SJSA1 (cell line): ENCODE measurements at places on chromosomes 1 and 21. TPM values are rescaled to one million over a fixed set of nuclear protein-coding genes. Genes with fewer than 3 reads are reported as not detected.
A peak's percentile ranks its signal among the peaks of the same experiment; 100 is the strongest.

- DNase-seq = no peak
Observed at GRCh38 chr1:24501371-24502064, 1.1 kb upstream of the RCAN3 start.

ARHGEF10L gene
- 12.8 and 13.6 TPM in 2 replicates for total RNA-seq

DNA sequence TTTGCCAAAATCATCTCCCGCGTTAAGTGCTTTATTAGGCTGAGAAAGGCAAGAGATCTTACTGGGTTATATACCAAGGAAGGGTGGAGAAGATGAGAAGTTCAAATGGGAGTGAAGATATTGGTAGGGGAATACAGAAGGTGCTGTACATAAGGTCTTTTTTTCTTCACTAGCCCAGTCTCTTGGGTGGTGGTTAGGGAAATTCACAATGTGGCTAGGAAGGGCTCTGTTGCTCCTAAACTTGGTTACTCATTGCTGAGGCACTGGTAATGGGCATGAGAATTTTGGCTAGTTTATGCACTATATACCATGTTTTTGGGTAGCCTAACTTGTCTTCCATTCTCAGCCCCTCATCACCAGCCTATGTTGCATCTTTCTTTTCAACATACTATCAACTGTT, 50.6 kb downstream of the LHX4 start:
- DNase-seq = no peak

- DNase-seq = no peak
Observed at GRCh38 chr1:202553560-202554038, 156.7 kb downstream of the SYT2 start.

GBP2 gene
- total RNA-seq = 48.3 and 78.2 TPM in 2 replicates

GRCh38 chr1:199279872-199280645, 641.2 kb downstream of the PTPRC start:
- DNase-seq = no peak

PLA2G2D gene
- not detected in 2 replicates for total RNA-seq

CLCC1 gene
- 66.4 and 77.9 TPM in 2 replicates for total RNA-seq

DNA sequence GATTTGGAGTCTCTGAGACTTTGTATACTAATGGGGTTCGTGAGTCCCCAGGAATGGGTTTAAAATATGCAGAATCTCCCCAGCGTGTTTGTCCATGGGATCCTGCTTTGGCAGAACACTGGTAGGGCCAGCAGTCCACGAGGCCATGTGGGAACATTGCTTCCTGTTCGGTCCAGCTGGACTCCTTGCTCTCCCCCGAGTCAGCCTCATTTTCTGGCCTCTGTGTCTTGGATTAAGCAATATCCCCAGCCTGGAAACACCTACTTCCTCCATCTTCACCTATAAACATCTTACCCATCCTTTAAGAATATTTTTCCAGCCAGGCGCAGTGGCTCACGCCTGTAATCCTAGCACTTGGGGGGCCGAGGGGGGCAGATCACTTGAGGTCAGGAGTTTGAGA, 142.4 kb downstream of the NAV1 start:
- no peak for DNase-seq

GRCh38 chr1:21721295-21721985, 52.3 kb upstream of the RAP1GAP start:
- DNase-seq = no peak

DNA sequence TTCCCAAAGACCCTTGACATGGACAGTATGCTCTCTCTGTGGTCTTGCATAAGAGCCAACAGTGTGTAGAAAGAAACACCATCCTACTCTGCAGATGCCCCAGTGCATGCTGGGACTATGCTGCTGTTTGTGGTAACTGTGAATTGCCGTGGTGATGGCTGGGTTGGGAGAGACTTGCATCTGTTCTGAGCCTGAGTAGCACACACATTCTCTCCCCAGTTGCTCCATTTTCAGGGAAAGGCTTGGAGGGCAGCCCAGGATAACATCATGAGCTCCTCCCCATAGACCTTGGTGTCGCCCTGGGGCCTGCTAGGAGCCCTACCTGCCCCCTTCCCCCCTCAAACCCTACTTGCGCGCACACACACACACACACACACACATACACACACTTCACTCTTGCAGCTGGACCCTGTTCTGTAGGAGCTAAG, 120.9 kb upstream of the IPO9 start:
- no peak for DNase-seq

GRCh38 chr1:26959722-26960624, at the start of gene KDF1:
Gene KDF1 (minus strand): TSS chr1:26960468. CDS start chr1:26952380, 8,088 bp downstream.
- DNase-seq = no peak

DNA sequence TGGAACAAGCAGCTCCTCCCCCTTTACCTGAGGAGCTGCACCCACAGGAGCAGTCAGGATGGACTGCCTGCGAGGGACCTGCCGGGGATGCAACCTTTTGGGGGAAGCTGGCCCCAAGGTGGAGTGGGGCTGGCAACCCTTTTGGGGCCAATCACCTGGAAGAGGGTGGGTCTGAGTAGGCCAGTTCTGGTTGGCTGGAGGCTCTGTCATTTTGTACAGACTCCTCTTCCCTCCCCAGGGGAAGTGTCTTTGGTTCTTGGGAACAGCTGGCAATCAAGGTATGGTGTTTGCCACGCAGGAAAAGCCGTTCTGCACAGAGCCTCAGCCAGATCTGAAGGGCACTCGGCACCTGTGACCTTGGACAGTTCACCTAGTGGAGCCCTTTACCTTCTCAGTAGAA, 280 bp upstream of the A3GALT2 start:
- DNase-seq = no peak

GRCh38 chr1:185670187-185670627, 64.0 kb upstream of the HMCN1 start:
- peak; percentile 48 for DNase-seq

CAPN8 gene
- total RNA-seq = not detected in 2 replicates

- DNase-seq = no peak
Observed at GRCh38 chr1:14647777-14648176, 49.3 kb downstream of the KAZN start.

DNA sequence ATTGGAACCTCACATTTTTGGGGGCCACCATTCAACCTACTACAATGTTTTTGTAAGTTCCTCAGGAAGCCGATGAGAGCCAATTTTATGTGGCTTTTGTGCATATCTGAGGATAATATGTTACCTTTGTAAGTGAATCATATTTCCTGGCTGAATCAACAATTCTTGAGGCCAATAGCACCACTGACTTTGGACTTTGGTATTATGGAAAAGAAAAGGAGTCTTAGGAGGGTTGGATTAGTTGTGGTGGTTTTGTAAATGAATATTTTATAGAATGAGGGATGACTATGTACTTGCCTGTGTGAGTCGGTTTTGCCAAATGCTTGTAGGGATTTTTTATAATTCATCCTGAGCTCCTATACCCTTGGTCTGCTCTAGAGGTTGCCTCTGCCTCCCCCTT, 181.5 kb upstream of the HMGB4 start:
- no peak for DNase-seq

C1orf21 gene
- total RNA-seq = 5.9 and 13.3 TPM in 2 replicates

IFI44 gene
- 24.4 and 29.8 TPM in 2 replicates for total RNA-seq

DNA sequence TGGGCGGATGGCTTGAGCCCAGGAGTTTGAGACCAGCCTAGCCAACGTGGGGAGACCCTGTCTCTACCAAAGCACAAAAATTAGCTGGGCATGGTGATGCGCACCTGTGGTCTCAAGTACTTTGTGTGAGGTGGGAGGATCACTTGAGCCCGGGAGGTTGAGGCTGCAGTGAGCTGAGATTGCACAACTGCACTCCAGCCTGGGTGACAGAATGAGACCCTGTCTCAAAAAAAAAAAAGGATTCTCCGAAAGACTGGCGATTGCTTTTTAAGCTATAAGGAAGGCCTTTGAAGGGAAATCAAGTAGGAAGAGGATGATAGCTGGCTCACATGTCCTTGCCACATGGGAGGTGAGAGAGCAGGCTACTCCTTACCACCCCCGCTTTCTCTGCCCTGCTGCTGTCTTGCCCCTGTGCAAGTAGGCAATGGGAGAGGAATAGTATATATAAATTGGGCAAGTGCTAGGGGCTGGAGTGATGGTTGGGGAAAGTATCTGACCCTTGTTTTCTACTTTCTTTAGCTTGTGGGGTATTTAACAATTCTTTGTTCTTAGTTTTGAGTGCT, 3.8 kb upstream of the LAMTOR5 start:
- DNase-seq = no peak

GRCh38 chr21:16441789-16442188, 712.0 kb downstream of the USP25 start:
- no peak for DNase-seq

DNA sequence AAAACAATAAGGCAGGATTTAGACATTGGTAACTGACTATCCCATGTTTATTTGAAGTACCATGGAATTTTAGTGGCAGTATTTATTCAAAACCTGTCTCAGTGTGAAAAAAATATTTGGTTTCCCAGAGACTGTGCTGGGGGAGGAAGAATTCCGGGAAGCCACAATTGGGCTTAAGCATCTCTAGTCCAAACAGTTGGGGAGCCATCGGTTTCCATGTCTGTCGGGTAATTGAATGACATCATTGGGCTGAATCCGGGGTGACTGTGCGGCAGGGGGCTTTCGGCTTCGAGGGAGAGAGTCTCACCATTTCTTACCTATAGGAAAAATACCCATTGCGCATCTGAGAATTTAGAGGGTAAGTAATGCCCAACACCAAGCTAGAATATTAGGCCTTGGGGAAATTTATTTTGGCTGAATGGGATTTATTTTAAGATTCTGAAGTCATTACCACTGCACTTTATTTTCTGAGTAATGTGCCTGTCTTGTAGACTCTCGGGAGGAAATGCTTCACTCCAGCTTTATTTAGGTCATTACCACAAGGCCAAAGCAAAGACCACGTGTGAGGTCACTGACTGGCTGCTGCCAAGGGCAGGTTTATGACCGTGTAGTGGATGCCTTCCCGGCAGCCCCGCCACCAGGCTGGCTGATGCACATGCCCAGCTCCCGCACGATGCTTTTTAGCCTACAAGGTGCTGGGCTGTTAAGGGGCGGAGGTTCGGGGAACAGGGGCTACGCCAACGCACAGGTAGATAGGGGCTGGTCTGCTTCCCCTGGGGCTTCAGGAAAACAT, 23.1 kb upstream of the UMODL1 start:
- peak; percentile 98 for DNase-seq

DNA sequence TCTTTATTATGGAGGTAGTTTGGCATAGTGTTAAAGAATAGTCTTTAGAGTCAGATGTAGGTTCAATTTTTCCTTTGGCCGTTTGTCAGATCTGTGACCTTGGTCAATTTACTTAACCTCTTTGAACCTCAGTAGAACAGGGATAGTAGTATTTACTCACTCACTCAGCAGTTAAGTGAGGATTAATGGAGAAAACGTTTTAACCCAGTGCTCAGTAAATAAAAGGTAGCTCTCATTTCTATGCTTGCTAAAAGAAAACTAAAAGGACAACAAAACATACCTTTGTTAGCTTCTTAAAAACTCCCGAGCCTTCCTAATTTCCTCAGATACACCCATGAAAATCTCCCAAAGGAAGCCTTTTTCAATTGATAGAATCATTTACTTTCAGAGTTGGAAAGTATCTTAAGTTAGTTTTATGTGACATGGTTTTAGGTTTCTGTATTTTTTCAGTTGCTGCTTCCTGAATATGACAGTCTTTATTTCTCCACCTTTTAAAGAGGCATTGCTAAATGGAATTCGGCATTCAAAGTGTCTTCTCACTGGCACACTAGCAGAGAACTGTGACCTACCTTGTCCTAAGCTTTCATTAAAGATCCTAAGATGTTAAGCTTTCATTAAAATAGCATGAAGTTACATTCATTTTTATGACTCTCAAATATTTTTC, 7.8 kb downstream of the ABCD3 start:
- DNase-seq = no peak

DNA sequence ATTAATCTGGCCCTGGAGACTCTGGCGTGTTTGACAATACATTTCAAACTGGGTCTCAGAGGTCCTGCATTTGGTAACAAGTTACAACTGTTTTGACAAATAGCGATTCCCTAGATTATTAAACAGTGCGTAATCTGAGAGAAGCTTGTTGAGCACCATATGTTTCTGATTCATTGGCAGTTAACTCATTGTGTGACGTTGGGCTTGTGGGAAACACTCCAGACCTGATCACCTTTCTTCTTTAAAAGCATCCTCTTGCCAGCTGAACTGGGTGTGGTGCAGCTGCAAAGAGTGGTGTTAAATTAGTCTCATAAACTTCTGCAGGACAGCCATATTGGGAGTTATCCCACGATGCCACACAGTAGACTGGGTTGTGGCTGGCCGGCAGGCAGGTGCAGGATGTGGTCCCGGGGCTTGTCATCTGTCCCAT, 82.7 kb downstream of the CDC7 start:
- DNase-seq = peak; percentile 21

DNA sequence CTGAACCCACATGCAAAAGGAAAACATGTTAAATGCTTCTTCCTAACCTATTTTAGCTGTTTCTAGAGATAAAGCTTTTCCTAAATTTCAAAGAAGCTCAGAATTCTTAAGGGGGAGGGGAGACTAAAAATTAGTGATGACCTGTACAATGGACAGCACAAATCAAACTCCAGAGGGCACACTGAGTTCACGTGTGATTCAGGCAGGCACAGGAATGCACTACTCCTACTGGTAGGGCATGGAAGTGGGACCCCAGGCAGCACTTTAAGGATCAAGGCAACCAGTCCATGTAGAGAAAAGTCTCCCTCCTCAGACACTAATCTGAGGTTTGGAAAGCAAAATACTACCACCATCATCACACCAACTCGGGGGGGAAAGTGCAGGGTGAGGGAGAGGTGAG, 31.3 kb upstream of the CLCA4 start:
- DNase-seq = no peak

- no peak for DNase-seq
Observed at GRCh38 chr21:37385179-37385765, 18.7 kb downstream of the DYRK1A start.

PPP2R5A gene
- total RNA-seq = 20.6 and 27.2 TPM in 2 replicates

GRCh38 chr21:35511696-35512162, 462.6 kb upstream of the RUNX1 start:
- no peak for DNase-seq

PADI3 gene
- 1.0 and 3.6 TPM in 2 replicates for total RNA-seq

GRCh38 chr1:32062867-32063230, 9.9 kb upstream of the TMEM39B start:
- DNase-seq = no peak

DNA sequence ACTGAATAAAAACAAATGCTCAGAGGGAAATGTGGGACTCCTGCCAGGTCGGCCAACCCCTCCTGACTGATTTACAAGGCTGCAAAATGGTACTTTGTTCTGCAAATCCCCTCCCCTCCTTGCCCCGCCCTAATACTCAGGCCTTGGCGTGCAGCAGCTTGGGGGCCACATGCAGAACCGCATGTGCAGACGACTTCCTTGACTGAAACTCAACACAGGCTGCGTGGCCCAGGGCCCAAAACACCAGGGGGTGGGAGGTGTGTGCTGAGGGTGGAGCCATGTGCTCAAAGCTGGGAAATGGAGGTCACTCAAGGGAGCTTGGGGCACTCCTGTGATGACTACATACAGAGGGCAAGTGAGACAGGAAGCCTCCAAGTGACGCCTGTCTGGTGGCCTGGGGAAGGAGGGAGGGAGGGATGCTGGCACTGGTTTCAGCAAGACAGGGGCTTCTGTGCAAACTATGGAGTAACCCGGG, 87.2 kb downstream of the MRPL37 start:
- DNase-seq = peak; percentile 74

ADAM30 gene
- total RNA-seq = not detected in 2 replicates
